Esophagus squamous epithelium (tissue), 5 donors: ENCODE measurements at places on chromosomes 3 and 15. TPM values are rescaled to one million over a fixed set of nuclear protein-coding genes. Genes with fewer than 3 reads are reported as not detected.

- DNase-seq: no peak
- no peak overlapping the region for H3K4me3 ChIP-seq
- no peaks in the 10 kb centered on the region for H3K36me3 ChIP-seq
- H3K4me1 ChIP-seq: no peaks in the 10 kb centered on the region
- no peak overlapping the region for H3K27ac ChIP-seq
These were observed 450.1 kb downstream of the GBE1 start for GRCh38 chr3:81311321-81311720.

GRCh38 chr3:113812854-113813253, 25.7 kb upstream of the GRAMD1C start:
- H3K4me1 ChIP-seq: no peaks in the 10 kb centered on the region
- no peaks in the 10 kb centered on the region for H3K27me3 ChIP-seq
- H3K27ac ChIP-seq: no peak overlapping the region
- no peak for DNase-seq
- H3K36me3 ChIP-seq: peaks cover 18% of the 10 kb centered on the region

- H3K36me3 ChIP-seq: peaks cover 93% of the 10 kb centered on the region
- DNase-seq: no peak
- no peak overlapping the region for H3K27ac ChIP-seq
- peaks cover 36% of the 10 kb centered on the region for H3K4me1 ChIP-seq
- no peaks in the 10 kb centered on the region for H3K27me3 ChIP-seq
These were observed 6.8 kb downstream of the MFSD1 start for GRCh38 chr3:158808697-158809096.

DNA sequence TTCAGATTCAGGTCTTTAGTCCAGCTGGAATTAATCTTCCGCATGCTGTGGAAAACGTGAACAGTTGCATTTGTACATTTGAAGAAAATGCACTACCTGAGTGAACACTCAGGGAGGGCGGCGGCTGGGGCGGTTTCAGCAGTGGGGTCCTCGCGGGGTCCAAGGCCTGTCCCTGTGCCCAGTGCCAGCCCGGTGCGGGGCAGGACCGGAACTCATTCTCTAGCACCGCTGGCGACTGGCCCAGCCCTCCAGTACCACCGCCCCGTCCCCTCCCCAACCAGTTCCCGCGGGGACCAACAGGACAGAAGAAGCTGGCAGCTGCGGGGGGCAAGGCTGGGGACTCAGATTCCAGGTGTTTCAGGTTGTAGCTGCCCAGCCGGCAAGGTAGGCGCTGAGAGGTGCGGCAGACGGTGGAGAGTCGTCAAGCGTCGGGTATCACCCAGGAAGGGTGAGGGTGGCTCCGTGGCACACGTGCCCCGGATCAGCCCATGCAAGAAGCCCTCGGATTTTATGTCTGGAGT, 72.2 kb upstream of the ARNT2 start:
- no peaks in the 10 kb centered on the region for H3K36me3 ChIP-seq
- no peak overlapping the region for H3K27ac ChIP-seq
- H3K4me3 ChIP-seq: no peak overlapping the region
- no peaks in the 10 kb centered on the region for H3K4me1 ChIP-seq

DNA sequence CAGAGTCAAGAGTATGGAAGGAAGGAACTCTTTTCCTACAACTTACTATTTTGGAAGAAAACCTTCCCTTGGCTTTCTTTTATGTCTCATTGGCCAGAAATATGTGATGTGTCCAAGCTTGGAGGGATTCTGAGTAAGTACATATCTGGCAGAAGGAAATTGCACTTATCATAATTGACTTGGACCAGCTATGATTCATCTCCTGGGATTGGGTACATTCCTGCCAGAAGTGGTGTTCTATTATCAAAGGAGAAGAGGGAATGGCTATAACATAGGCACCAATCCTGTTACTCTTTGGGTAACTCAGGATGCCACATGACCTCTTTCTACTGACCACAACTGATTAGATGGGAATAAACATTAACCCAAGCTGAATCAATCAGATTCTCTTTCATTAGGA, 13.5 kb upstream of the DAZL start:
- no peak overlapping the region for H3K4me3 ChIP-seq
- no peaks in the 10 kb centered on the region for H3K27me3 ChIP-seq
- no peaks in the 10 kb centered on the region for H3K4me1 ChIP-seq
- H3K36me3 ChIP-seq: no peaks in the 10 kb centered on the region

- H3K27ac ChIP-seq: peak overlapping the region; percentile 73
- no peaks in the 10 kb centered on the region for H3K36me3 ChIP-seq
- no peak for DNase-seq
- no peak overlapping the region for H3K4me3 ChIP-seq
- no peaks in the 10 kb centered on the region for H3K27me3 ChIP-seq
These were observed 4.9 kb upstream of the MAGEF1 start for GRCh38 chr3:184716622-184717398.

GRCh38 chr3:42717306-42717705, 14.7 kb upstream of the HHATL start:
- H3K27ac ChIP-seq: no peak overlapping the region
- H3K27me3 ChIP-seq: no peaks in the 10 kb centered on the region
- no peak for DNase-seq
- H3K36me3 ChIP-seq: no peaks in the 10 kb centered on the region
- no peak overlapping the region for H3K4me3 ChIP-seq

DNA sequence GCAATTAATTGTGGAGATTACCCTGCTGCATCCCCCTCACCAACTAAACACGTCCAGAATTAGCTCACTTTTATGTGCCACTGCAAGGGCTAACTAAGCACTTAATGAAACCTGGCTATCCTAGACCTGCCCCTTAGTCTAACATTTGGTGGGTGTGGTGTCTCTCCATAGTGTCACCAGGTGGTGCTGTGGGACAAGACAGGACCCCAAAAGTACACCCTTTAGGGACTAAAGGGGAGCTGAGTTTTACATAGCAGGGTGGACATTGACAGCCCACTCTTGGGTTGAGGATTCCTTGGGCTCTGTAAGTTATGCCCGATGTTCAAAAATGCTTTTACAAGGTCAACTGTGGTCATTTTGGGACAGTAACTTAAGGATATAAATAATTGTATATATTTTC, 5.7 kb downstream of the DUT start:
- H3K27ac ChIP-seq: no peak overlapping the region
- H3K4me1 ChIP-seq: peaks cover 4% of the 10 kb centered on the region
- no peak overlapping the region for H3K4me3 ChIP-seq
- H3K36me3 ChIP-seq: no peaks in the 10 kb centered on the region
- no peak for DNase-seq

DNA sequence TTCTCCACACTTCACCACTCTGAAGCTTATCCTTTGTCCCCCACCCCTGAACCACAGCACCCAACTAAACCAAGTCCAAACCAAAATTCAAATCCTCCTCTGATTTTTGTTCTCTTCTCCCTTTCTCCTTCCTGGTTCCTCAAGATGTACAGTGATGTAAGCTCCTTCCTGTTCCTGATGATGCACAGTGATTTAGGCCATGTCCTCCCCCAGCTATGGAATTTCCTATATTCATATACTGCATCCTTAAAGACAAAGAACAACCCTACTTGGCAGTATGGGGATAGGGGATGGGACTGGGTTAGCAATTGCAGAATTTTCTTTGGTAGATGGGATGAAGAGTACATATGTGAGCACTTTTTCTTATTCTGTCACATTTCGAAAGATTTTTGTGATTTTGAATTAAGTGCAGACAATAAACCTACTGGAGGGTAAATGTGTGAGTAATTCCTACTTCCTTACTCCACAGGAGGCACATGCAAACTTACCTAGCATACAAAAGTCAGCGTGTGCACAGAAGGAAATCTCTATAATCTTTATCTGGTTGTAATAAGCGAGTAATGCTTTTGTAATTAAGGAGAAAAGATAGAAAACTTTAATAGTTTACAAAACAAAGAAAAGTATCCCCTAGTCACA, 125.0 kb downstream of the ANO10 start:
- H3K4me3 ChIP-seq: no peak overlapping the region
- DNase-seq: no peak
- peak overlapping the region; percentile 19 for H3K27ac ChIP-seq
- no peaks in the 10 kb centered on the region for H3K4me1 ChIP-seq

DNA sequence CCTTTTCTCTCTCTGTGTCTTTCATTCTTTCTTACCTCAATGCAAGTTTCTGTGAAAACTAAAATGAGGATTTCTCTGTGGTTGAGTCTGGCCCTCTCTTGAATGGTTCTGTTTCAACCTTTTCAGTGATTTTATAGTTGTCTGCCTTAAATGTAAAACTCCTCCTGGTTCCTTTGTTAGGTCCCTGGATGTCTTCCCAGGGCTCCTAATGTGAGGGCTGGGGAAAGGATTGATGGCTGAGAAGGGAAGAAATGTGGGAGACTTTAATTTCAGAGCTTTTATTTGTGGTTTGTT, 90.6 kb upstream of the GRM7 start:
- H3K4me3 ChIP-seq: no peak overlapping the region
- no peaks in the 10 kb centered on the region for H3K4me1 ChIP-seq
- no peaks in the 10 kb centered on the region for H3K36me3 ChIP-seq
- no peak for DNase-seq

GRCh38 chr3:121584418-121584817, 8.8 kb upstream of the FBXO40 start:
- H3K4me3 ChIP-seq: no peak overlapping the region
- no peak for DNase-seq
- no peaks in the 10 kb centered on the region for H3K4me1 ChIP-seq
- no peak overlapping the region for H3K27ac ChIP-seq

GRCh38 chr15:51311510-51311909, 26.9 kb downstream of the CYP19A1 start:
- H3K4me3 ChIP-seq: no peak overlapping the region
- DNase-seq: no peak
- no peaks in the 10 kb centered on the region for H3K36me3 ChIP-seq
- H3K4me1 ChIP-seq: peaks cover 3% of the 10 kb centered on the region

GRCh38 chr15:67570875-67571647, 28.6 kb downstream of the MAP2K5 start:
- H3K4me1 ChIP-seq: no peaks in the 10 kb centered on the region
- DNase-seq: no peak
- no peaks in the 10 kb centered on the region for H3K36me3 ChIP-seq
- H3K27me3 ChIP-seq: no peaks in the 10 kb centered on the region
- H3K4me3 ChIP-seq: no peak overlapping the region

DNA sequence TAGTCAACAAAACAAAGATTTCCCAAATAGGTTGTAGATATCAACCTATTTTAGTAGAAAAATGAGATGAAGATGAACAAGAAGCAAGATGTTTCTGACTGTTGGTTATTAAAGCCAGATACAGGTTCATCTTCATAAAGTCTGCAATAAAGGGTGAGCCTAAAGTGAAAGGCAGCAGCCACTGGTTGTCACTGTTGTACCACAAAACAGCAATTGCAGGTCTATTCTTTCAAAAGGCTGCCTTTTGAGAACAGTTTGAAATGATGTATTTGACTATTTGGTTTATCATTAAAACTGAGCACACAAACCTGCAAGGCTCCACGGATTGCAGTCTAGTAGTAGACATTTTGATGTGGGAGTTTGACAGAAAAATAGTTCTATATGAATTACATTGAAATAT, 543.4 kb downstream of the GBE1 start:
- H3K36me3 ChIP-seq: no peaks in the 10 kb centered on the region
- H3K27me3 ChIP-seq: no peaks in the 10 kb centered on the region
- H3K27ac ChIP-seq: no peak overlapping the region
- no peak overlapping the region for H3K4me3 ChIP-seq
- H3K4me1 ChIP-seq: no peaks in the 10 kb centered on the region

- H3K27ac ChIP-seq: no peak overlapping the region
- no peaks in the 10 kb centered on the region for H3K27me3 ChIP-seq
- H3K36me3 ChIP-seq: no peaks in the 10 kb centered on the region
- no peak overlapping the region for H3K4me3 ChIP-seq
- H3K4me1 ChIP-seq: no peaks in the 10 kb centered on the region
These were observed 152.5 kb downstream of the EDEM1 start for GRCh38 chr3:5339967-5340535.

- no peak overlapping the region for H3K27ac ChIP-seq
- no peaks in the 10 kb centered on the region for H3K4me1 ChIP-seq
- no peak overlapping the region for H3K4me3 ChIP-seq
- H3K27me3 ChIP-seq: no peaks in the 10 kb centered on the region
These were observed 12.5 kb downstream of the ARPP21 start for GRCh38 chr3:35651851-35652250.

DNA sequence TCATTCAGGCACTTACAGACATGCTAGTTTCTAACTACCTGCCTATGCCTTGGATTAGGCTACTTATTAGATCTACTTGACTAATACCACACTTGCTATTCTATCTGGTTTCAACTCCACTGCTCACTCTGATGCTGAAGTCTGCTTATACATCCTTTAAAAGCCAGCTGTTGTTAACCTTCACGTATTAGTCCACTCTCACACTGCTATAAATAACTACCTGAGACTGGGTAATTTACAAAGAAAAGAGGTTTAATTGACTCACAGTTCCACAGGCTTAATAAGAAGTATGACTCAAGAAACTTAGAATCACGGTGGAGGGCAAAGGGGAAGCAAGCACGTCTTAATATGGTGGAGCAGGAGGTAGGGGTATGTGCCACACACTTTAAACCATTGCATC, 47.7 kb upstream of the ANKRD28 start:
- no peak overlapping the region for H3K4me3 ChIP-seq
- H3K27me3 ChIP-seq: no peaks in the 10 kb centered on the region
- DNase-seq: no peak

GRCh38 chr15:52104532-52105004, 8.0 kb downstream of the BCL2L10 start:
- no peak overlapping the region for H3K27ac ChIP-seq
- H3K4me3 ChIP-seq: no peak overlapping the region
- DNase-seq: no peak
- no peaks in the 10 kb centered on the region for H3K27me3 ChIP-seq
- H3K36me3 ChIP-seq: no peaks in the 10 kb centered on the region
- H3K4me1 ChIP-seq: peaks cover 10% of the 10 kb centered on the region

GRCh38 chr3:13420045-13420830, at the start of gene NUP210:
TSS of gene NUP210 (minus strand) at chr3:13420322. CDS start at chr3:13420226, 96 bp downstream.
- H3K4me3 ChIP-seq: peak within 1 kb of the TSS; percentile 64
- H3K27me3 ChIP-seq: peaks cover 19% of the 10 kb centered on the region
- H3K4me1 ChIP-seq: peaks cover 51% of the 10 kb centered on the region
- no peaks in the 10 kb centered on the region for H3K36me3 ChIP-seq
- H3K27ac ChIP-seq: peak within 1 kb of the TSS; percentile 61
- no peak for DNase-seq

- no peaks in the 10 kb centered on the region for H3K27me3 ChIP-seq
- no peak for DNase-seq
- H3K4me1 ChIP-seq: no peaks in the 10 kb centered on the region
- no peak overlapping the region for H3K4me3 ChIP-seq
These were observed 281.9 kb upstream of the ONECUT1 start for GRCh38 chr15:53072077-53072476.

GRCh38 chr15:47888385-47889100, 171.2 kb downstream of the SEMA6D start:
- H3K4me3 ChIP-seq: no peak overlapping the region
- peaks cover 9% of the 10 kb centered on the region for H3K27me3 ChIP-seq
- H3K36me3 ChIP-seq: no peaks in the 10 kb centered on the region
- no peak overlapping the region for H3K27ac ChIP-seq
- DNase-seq: no peak
- H3K4me1 ChIP-seq: no peaks in the 10 kb centered on the region

Gene TEX55
- not detected for total RNA-seq

Gene IQCF6
- not detected for total RNA-seq

Gene EIF5A2
- 6.0 TPM for total RNA-seq

Gene CSTA
- total RNA-seq: 1,851 TPM

Gene SLC28A1
- total RNA-seq: not detected

Gene SHC4
- total RNA-seq: 0.50 TPM

Gene CHST14
- total RNA-seq: 5.4 TPM

Gene EEF1AKMT4
- 13.4 TPM for total RNA-seq

Gene IL5RA
- not detected for total RNA-seq

Gene CRABP1
- not detected for total RNA-seq
